ENCODE measurements at places on chromosomes 12 and 14.

- H3K27ac ChIP-seq: no peak overlapping the region
- no peaks in the 10 kb centered on the region for H3K27me3 ChIP-seq
- peaks cover 7% of the 10 kb centered on the region for H3K36me3 ChIP-seq
- no peaks in the 10 kb centered on the region for H3K4me1 ChIP-seq
- no peak overlapping the region for H3K4me3 ChIP-seq
- no peak for DNase-seq
These were observed 44.6 kb downstream of the MAX start for GRCh38 chr14:65057695-65058094.

DNA sequence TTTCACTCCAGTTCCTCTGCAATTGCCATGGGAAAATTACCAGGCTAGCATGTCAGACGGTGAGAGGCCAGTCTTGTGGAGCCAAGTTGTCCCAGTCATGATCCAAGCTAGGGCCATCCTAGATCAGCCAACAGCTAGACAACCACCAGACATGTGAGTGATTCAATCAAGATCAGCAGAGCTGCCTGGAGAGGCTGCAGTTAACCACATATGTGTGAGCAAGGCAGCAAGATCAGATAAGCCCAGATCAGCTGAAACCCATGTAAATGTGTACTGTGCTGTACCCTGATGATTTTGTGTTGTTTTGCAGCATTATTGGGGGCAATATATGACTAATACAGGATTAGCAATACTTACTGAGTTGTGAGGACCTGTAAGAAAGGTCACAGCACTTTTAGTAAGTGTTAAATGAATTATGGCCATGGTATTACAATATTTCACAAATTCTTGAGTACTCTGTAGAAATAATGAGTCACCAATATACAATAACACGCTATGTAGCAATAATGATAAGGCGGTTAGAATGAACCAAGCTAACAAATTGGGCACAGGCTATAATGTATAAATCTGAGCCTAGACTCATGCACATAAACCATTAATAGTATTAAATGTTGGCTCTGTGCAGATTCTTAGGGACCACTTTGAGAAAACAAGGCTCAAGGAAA, 91.4 kb downstream of the SUDS3 start:
- no peaks in the 10 kb centered on the region for H3K4me1 ChIP-seq
- DNase-seq: no peak
- H3K4me3 ChIP-seq: no peak overlapping the region
- H3K27me3 ChIP-seq: no peaks in the 10 kb centered on the region
- H3K27ac ChIP-seq: no peak overlapping the region

GRCh38 chr12:52969828-52970569, 21.1 kb downstream of the KRT18 start:
- H3K4me1 ChIP-seq: peaks cover 3% of the 10 kb centered on the region
- H3K27ac ChIP-seq: no peak overlapping the region
- no peak for DNase-seq
- no peaks in the 10 kb centered on the region for H3K27me3 ChIP-seq
- H3K4me3 ChIP-seq: no peak overlapping the region
- no peaks in the 10 kb centered on the region for H3K36me3 ChIP-seq

DNA sequence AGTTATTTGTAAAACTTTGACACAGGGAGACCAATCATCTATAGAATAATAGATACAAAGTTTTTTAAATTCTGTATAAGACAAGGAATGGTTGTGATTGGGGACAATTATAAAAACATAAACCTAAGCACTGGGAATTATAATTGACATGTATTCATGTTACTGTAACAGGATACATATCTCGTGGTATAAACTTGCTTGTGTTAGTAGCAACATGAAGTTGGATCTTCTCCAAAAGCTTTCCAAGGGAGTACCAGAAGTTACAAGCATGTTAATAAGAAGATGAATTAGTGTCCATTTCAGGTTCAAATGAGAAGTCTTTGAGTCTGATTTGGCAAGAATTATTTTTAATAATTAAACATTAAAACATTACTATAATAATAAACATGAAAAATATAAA, 42.2 kb downstream of the CDKL1 start:
- DNase-seq: no peak
- H3K27ac ChIP-seq: no peak overlapping the region
- H3K4me1 ChIP-seq: peaks cover 15% of the 10 kb centered on the region
- H3K36me3 ChIP-seq: no peaks in the 10 kb centered on the region

DNA sequence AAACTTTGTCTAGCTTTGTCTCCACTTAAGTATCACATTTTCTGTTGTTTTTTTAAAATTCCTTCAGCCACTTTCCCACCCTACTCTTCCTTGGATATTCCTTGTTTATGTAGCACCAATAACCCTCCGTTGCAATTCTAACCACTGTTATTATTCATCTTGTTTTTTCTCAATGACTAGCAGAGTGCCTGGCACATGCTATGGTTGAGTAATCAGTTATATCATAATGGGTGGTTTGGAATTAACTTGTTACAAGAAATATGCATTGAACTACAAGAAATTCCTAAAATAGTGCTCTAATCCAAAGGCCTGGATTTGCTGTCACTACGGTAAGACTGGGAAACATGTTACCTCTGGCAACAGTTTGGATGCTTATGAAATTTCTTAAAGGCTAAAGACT, 756.6 kb downstream of the NOVA1 start:
- H3K4me3 ChIP-seq: no peak overlapping the region
- H3K27ac ChIP-seq: no peak overlapping the region
- H3K27me3 ChIP-seq: no peaks in the 10 kb centered on the region
- no peaks in the 10 kb centered on the region for H3K36me3 ChIP-seq

DNA sequence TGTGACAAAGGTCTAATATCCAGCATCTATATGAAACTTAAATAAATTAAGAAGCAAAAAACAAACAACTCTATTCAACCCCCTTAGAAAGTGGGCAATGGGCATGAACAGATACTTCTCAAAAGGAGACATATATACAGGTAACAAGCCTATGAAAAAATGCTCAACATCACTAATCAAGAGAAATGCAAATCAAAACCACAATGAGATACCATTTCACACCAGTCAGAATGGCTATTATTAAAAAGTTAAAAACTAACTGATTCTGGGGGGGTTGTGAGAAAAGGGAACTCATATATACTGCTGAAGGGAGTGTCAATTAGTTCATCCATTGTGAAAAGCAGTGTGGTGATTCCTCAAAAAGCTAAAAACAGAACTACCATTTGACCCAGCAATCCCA, 198.9 kb downstream of the BMP4 start:
- no peaks in the 10 kb centered on the region for H3K36me3 ChIP-seq
- 0 out of 2 replicates have a peak, but pooled peaks cover 1% of the 10 kb centered on the region for H3K4me1 ChIP-seq
- no peak for DNase-seq

- no peak for DNase-seq
- no peak overlapping the region for H3K27ac ChIP-seq
- H3K27me3 ChIP-seq: no peaks in the 10 kb centered on the region
- no peaks in the 10 kb centered on the region for H3K36me3 ChIP-seq
- H3K4me1 ChIP-seq: no peaks in the 10 kb centered on the region
These were observed 319.2 kb downstream of the NUAK1 start for GRCh38 chr12:105819549-105819948.

DNA sequence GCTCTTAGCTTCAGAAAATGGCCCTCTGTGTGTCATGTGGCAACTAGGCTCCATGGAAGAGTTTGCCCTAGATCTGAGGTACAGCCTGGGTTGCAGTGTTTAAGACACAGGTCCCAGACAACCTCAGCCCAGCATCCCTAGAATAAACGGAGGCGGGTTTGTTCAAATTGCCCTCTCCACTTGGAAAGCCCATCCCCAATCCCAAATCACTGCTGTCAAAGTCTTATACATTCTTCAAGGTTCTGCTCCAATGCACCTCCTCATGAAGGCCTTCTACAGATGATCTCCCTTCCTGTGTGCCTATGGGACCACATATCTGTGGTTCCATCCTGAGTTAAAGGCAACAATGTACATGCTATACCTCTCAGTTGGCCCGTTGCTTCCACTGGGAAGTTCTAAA, 289.8 kb downstream of the DPF3 start:
- H3K36me3 ChIP-seq: no peaks in the 10 kb centered on the region
- H3K4me3 ChIP-seq: no peak overlapping the region
- H3K27ac ChIP-seq: no peak overlapping the region
- no peaks in the 10 kb centered on the region for H3K4me1 ChIP-seq
- no peak for DNase-seq

DNA sequence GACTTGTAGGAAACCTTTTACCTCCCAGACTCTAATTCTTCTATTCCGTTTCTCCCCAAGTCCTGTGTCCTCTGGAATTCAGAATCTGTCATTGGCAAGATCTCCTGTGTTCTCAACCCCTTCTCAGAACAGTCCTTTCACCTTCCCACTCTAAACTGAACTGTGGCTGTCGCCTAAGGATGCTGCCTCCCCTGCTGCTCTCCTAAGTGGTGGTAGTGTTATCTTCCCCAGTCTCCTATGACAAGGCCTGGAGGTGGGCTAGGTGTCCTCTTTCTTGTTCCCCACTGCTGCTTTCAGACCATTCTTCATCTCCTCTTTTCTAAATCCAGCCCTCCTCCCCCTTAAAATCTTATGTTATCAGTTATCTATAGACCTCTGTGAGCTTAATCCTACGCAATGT, 397.4 kb downstream of the RAD51B start:
- no peak overlapping the region for H3K27ac ChIP-seq
- H3K4me3 ChIP-seq: no peak overlapping the region
- peaks cover under 1% of the 10 kb centered on the region for H3K4me1 ChIP-seq
- no peaks in the 10 kb centered on the region for H3K27me3 ChIP-seq

GRCh38 chr14:100388103-100389054, 65.2 kb downstream of the SLC25A47 start:
- DNase-seq: no peak
- no peaks in the 10 kb centered on the region for H3K36me3 ChIP-seq

DNA sequence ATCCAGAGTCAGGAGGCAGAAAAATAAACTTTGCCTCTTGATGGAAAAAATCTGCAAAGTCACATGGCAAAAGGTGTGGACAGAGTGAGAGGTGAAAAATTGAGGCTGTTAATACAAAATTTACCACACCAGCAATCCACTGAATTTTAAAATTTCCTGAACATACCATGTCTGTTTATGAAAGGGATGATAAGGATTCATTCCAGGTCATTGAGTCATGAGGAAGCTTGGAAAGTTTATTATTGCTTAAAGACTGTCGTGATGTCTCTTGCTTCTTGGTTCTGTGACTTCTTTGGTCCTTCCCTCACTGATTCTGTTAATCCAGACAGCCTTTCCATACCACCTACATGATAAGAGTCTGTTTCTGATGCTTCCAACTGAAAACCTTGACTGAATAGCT, 73.2 kb downstream of the TTC6 start:
- H3K4me3 ChIP-seq: no peak overlapping the region
- no peak for DNase-seq
- H3K27ac ChIP-seq: no peak overlapping the region
- H3K4me1 ChIP-seq: peaks cover 6% of the 10 kb centered on the region
- H3K27me3 ChIP-seq: no peaks in the 10 kb centered on the region

DNA sequence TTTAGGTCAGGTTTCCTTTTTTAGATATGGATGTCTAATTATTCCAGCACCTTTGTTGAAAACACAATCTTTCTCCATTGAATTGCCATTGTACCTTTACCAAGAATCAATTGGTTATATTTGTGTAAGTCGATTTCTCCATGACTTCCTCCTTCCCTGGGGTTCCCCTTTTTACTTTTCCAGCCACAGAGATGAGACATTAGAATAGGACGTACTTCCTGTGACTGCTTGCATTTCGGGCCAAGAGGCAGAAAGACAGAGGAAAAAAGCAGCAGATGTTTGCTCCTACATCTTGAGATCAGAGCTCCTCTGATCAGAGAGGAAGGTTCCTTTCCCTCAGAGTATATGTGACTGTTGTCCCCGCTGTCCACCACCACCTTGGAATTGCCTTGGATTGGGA, 453.7 kb upstream of the RGS6 start:
- DNase-seq: no peak
- no peak overlapping the region for H3K4me3 ChIP-seq
- H3K27ac ChIP-seq: no peak overlapping the region
- no peaks in the 10 kb centered on the region for H3K27me3 ChIP-seq
